ENCODE measurements at places on chromosomes 12 and 14.

- no peak for DNase-seq
Observed at GRCh38 chr12:126487431-126487980, 1422.3 kb downstream of the AACS start.

- peak; percentile 86 for DNase-seq
Observed at GRCh38 chr14:93994919-93995682, 2.0 kb upstream of the CCDC197 start.

- peak; percentile 52 for DNase-seq
Observed at GRCh38 chr14:74324931-74325361, 22.2 kb upstream of the ABCD4 start.

- no peak for DNase-seq
Observed at GRCh38 chr12:64081008-64081404, 141.1 kb downstream of the KICS2 start.

DNA sequence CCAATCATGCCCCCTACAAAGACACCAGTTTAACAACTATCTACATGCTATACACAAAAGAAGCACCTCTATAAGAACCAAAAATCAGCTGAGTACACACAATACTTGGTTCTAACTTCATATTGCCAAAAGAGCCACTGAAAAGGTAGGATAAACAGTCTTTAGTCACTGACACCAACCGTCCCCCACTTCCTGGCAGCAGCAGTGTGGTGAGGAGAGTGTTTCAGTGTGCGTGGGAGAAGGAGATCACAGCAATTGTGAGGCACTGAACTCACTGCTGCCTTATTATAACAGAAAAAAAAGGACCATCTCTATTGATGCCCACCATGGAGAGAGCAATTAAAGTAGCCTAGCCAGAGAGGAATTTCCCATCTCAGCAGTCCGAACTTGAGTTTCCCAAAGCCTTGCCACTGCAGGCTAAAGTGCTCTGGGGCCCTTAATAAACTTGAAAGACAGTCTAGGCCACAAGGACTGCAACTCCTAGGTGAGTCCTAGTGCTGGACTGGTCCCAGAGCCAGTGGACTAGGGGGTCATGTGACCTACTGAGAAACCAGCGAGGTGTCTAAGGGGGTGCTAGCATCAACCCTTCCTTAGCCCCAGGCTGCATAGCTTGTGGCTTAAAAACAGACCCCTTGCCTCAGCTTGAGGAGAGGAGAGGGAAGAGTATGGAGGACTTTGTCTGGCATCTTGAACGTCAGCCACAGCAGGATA lies 37.1 kb upstream of the LMNTD1 start:
- no peak for DNase-seq

DNA sequence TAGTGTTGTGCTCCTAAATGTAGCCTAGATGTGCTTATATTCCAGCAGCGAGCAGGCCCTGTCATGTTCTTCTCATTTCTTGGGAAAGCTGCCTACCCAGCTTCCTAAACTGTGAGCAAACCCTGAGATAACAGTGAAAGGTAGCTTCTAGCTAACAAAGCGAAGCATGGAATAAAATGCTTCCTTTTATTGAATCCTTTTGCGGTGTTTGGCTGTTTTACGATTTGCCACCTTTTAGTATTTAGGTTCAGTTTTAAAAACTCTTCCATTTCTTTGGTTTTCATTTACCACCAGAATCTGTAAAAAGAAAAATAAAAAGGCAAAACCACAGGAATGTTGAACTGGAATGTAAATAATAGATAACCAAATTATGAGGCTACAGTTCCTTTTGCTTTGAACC lies 5.0 kb upstream of the PKP2 start:
- DNase-seq, result no peak

- no peak for DNase-seq
Observed at GRCh38 chr14:99699085-99699760, 15.1 kb downstream of the CYP46A1 start.

DNA sequence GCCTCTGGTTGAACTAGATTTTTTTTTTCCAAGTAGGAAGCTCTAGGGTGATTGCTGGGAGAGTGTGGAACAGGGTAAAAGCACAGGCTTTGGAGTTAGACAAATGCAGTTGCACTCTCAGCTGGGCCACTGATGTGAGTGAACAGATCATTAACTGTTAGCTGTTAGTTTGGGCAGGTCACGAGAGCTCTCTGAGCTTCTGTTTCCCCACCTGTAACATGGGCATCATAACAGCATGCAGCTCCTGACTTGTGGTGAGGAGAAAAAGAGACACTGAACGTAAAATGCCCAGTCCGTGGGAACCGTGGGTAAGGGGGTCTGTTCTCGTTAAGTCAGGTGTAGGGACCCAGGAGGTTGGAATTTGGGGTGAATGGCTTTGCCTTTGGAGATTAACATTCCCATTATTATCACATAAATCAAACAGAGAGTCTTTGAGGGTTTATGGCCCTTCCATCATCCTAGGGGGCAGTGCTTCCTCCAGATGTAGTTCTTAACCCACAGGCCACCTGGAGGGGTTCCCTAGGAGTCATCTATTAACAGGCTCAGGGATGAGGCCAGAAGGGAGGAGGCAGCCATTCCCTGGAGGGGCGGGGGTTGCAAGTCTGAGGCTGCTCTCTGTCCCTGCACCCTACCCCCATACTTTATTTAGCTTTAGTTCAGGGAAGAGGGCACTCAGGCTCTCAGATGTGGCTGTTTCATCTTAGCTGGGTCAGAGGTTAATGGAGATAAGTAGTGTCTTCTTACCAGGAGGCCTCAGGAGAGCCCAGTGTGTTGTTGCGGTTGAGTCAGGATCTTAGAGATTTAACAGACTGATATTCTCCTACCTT lies 135.2 kb downstream of the DACT1 start:
- no peak for DNase-seq
